ENCODE measurements at places on chromosomes 7 and 10. TPM values are rescaled to one million over a fixed set of nuclear protein-coding genes. Genes with fewer than 3 reads are reported as not detected.

EGR2 gene
- total RNA-seq: 2.0 TPM

EPO gene
- total RNA-seq: not detected

DNA sequence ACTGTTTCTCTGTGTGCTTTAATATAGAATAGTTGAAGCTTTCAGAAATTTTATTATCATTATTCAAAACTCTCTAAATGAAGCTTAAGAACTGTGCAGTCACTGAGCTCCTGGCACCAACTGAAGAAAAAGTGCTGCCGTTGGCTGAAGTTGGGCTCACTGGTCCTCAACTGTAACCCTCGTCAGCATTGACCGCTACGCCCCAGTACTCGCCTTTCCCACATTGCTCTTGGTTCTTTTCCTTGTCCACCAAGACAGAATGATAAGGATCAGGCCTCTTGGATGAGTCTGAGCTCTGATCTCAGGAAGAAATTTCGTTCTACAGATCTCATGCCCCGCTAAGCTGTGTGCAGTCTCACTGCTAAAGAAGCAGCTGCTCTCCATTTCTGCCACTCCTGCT is 7.9 kb upstream of the TAF3 start:
- no peaks in the 10 kb centered on the region for H3K4me1 ChIP-seq
- no peak for DNase-seq
- H3K27ac ChIP-seq: no peak overlapping the region
- no peak overlapping the region for H3K4me3 ChIP-seq

DNA sequence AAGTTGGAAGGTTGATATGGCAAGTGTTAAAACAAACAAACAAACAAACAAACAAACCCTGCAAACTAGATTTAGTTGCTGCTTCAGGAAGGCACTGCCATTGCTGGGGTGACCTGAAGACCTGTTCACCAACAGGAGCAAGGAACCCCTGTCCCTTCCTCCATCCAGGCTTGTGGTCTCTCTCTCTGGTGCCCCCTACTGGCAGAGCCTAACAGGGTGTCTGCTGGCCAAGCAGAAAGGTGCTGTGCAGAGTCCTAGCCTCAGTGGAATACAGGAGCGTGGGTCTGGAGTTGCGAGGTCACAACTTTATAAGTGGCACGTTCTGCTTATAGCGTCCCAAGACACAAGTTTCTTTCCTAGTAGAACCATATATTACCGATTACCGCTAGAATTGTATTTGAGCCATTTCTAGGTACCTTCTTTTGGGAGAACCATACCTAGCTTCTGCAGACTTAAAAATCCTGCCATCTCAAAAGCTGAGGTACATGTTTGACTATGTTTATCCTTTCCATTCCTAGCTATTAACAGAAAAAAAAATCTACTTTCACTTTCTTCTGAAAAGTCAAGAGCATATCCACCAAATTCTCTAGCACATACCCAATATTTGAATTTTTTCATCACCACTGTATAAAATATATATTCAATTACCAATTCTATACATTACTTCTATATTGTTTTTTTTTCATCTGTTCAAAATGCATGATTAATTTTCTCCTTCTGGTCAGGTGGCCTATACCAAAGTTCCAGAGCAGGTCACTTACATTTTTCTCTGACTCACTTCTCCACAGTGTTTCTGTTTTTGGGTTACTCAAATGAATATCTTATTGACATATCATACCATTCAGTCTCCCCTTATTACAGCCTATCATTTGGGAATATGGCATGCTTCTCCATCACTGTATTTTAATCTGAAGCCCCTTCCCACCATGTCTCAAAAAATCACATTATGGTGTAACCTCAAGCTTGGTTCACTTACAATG is 29.1 kb upstream of the CALD1 start:
- no peaks in the 10 kb centered on the region for H3K4me1 ChIP-seq
- no peak overlapping the region for H3K4me3 ChIP-seq
- DNase-seq: peak; percentile 40
- H3K36me3 ChIP-seq: no peaks in the 10 kb centered on the region
- no peaks in the 10 kb centered on the region for H3K27me3 ChIP-seq
- no peak overlapping the region for H3K27ac ChIP-seq

PON3 gene
- not detected for total RNA-seq
